ENCODE measurements at places on chromosomes 7 and 10.

DNA sequence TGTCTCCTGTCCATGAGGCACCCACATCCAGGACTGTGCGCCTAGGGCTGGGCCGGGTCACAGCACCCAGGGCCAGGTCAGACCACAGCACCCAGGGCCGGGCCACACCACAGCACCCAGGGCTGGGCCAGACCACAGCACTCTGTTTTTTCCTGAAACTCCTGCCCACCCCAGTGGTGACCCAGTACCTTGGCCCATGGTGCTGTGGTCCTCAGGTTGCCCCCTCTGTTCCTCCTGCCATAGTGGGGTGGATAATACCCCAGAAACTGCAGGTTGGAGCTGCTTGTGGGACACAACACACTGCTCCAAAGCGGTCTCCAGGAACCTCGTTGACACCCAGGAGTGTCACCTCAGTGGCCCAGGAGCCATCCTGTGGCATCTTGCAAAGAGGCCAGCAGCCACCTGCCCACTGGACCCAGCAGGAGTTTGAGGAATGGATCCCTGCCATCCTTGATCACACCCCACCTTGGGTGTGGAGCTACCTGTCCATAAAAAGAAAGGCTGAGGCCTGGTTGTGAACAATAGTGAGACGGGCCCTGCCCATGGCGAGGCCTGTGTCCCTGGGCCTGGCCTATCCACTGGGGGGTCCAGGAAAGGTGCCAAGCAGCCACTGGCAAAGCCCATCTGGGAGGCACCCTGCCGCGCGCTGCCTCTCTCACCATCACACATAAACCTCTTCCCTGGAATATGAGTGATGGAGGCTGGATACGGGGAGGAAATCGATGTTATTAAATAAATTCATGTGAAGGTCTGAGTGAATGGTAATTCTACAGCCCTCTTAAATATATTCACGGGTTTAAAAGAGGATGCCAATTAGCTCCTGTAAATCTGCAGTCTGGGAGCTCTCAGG is 89.0 kb downstream of the NKX6-2 start:
- no peak for DNase-seq

DNA sequence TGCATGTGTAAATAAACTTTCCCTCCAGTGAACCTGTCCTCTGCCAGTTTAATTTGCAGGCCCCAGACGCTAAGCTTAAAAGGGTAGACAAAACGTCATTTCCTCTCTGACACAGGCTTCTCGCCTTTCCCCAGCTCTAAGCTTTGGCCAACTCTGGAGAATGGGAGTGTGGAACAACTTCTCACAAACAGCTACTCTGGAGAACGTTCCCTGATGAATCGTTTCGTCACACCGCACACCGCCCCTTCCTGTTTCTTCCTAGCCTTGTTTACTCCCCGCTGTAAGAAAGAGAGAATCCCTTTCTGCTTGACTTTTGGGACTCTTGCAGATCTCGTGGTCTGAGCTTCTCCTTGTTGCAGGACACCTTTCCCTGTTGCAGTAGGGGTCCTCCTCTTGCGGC is 564.2 kb downstream of the TCERG1L start:
- DNase-seq: no peak

GRCh38 chr7:24656608-24657007 is 83.4 kb downstream of the PALS2 start:
- DNase-seq: no peak

DNA sequence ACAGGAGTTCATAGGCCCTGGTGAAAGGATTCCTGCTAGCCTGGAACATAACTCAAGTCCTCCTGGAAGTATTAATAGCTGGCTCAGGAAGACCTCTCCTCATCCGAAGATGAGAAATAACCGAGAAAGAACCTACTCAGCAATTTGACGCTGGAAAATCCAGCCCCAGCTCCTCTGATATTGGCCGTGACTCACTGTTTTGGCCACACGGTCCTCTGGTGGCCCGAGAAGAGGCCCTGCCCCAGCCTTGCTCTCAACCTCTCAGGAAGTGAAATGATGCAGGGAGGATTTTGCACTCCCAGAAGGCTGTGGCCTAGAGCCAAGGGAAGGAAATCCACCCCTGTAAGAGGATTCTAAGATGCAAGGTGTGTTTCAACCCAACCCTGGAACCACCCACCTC is 121.6 kb downstream of the MTPAP start:
- DNase-seq: no peak

GRCh38 chr7:52764492-52765169 is 270.8 kb upstream of the POM121L12 start:
- DNase-seq: no peak

DNA sequence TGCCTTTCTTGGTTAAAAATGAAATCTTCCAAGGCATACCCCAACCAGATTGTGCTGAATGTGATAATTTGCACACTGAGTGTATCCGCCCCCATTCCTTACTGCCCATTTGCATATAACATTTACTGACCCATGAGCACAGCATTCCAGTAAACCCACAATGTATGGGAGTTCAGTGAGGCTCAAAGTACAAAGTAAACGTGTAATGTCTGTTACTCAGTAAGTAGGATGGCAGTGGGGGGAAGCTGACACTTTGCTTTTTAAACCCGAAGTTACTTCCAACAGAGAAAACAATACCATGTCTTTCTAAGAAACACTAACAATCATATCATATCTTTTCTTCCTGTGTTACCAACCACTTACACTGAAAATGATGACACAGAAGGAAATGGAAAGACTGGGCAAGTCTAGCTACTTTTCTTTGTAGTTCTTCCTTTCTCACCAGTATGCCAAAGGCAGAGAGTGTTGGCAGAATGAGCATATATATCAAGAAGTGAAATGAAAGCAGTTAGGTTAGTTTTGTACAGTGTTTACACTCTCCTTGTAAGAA is 27.1 kb upstream of the SOSTDC1 start:
- no peak for DNase-seq

DNA sequence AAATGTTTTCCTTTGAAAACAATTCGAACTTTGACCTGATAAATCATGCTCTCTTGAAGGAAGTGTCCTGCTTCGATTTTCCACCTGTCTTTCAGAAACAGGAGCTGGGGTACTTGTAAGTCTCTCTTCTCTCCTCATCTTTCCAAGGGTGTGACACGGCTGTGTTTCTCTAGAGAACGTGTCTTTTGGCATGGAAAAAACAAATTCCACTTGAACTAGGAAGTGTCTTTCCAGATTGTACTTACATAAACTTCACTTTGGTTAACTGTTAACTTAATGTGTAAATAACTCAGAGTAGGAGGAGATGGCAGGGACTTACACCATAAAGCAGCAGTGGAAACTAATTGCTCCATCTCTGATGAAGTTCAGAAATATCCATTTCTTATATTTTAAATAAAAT is 4.2 kb upstream of the CALCR start:
- DNase-seq: no peak

- DNase-seq: no peak
These were observed 4.8 kb upstream of the EVX1 start for GRCh38 chr7:27237735-27238334.

DNA sequence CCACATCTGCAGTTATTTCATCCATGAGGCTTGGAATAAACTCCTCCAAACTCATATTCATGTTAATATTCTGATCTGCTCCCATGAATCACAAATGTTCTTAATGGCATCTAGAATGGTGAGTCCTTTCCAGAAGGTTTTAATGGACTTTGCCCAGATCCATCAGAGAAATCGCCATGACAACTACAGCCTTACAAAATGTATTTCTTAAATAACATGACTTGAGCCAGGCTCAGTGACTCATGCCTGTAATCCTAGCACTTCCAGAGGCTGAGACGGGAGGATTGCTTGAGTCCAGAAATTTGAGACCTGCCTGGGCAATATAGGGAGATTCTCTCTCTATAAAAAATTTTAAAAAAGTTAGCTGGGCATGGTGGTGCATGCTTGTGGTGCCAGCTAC is 102.1 kb upstream of the TMEM168 start:
- DNase-seq: no peak

GRCh38 chr7:18019555-18019954 is 8.1 kb downstream of the PRPS1L1 start:
- DNase-seq: no peak

DNA sequence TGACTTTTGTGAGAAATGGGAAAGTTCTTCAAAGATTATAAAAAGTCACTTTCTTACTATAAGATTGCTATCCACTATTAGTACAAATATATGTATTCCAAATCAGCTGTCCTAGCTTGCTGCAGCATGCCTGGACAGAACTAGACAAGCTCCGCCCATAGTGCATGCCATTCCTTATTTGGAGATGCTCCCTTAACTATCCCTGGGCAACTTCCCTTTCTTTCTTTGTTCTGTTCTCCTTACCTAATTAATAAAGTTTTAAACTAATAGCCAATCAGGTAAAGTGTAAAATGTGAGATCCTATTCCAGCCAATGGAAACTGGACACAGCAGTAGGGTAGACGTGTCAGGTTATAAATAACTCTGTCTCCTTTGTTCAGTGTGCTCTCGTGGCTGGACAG is 281.9 kb downstream of the CAMK1D start:
- peak; percentile 20 for DNase-seq

GRCh38 chr10:74079028-74079935 is 71.3 kb downstream of the AP3M1 start:
- no peak for DNase-seq

GRCh38 chr7:24757353-24758275 is at the start of gene GSDME:
TSS of gene GSDME (minus strand) at chr7:24757464. CDS start at chr7:24749774, 7,690 bp downstream.
- no peak for DNase-seq

DNA sequence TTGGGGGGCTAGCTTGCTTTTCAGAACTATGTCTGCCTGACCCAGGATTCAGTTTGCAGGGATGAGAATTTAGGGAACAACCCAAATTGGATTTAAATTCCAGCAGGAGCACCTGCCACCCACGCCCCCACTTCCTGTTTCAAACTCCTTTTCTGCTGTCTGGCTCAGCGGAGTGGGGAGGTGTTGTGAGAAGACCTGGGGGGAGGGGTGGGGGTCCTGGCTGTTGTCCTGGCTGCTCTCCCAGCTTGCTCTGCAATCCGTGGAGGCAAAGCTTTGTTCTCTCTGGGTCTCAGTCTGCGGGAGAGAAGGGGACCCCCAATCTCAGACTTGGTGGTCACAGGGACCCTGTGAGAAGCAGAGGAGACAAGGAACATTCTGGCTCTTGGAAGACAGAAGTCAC is 799 bp downstream of the KCNK18 start:
- no peak for DNase-seq

DNA sequence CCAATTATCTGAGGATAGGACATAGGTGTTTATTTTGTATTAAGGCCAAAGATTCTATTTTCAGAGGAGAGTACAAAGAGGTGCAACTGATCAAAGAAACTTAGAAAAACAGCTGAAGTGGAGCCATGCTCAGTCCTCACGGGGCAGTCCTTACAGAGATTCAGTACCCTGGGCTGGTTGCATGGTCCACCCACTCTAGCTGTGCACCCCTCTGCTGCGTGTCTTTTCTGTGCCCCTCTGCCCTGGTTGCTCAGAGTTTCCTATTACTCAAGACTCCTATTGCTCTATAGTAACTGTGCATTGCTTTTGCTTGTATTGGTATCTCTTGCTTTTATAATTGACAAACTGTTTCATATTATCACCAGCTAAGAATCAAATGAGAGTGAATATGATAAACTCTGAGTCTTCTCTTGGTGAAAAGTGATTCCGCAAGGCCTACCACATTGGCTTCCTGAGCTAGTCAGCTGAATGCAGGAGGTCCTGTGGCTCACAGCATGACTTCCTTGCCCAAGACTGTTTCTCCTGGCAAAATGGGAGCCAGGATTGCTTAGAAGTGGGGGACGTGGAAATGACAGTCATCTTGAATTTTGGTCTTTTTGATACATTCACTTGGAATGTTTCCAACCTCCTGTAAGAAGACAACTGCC is 137.0 kb downstream of the GLCCI1 start:
- no peak for DNase-seq

- DNase-seq: peak; percentile 31
These were observed 24.7 kb downstream of the GHRHR start for GRCh38 chr7:30988351-30989005.

DNA sequence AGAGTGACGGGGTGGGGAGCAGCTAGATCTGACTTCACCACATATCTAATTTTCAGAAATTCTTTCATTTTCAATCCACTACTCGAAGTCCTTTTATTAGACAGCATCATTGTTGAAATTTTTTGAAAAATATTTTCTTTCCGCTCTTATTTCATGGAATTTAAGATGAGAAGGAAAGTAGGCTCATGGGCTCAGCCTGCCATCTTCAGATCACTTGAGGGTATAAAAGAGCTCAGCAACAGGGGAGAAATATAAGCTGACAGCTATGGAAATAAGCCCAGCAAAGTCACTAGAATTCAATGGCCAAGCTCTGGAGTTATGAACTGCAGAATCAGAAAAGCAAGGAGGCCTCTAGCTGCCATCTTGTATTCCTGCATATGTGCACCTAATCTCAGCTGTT is 389.1 kb downstream of the XPNPEP1 start:
- no peak for DNase-seq
